ENCODE measurements at places on chromosomes 16 and 17. TPM values are rescaled to one million over a fixed set of nuclear protein-coding genes. Genes with fewer than 3 reads are reported as not detected.
A peak's percentile ranks its signal among the peaks of the same experiment; 100 is the strongest.

The SLFN14 gene
- total RNA-seq, result not detected

The CCDC200 gene
- total RNA-seq, result not detected

GRCh38 chr16:22278441-22279230 lies 18.6 kb upstream of the POLR3E start:
- no peak for DNase-seq

The DPH1 gene
- total RNA-seq, result 28.4 TPM

The TBX6 gene
- 2.5 TPM for total RNA-seq

DNA sequence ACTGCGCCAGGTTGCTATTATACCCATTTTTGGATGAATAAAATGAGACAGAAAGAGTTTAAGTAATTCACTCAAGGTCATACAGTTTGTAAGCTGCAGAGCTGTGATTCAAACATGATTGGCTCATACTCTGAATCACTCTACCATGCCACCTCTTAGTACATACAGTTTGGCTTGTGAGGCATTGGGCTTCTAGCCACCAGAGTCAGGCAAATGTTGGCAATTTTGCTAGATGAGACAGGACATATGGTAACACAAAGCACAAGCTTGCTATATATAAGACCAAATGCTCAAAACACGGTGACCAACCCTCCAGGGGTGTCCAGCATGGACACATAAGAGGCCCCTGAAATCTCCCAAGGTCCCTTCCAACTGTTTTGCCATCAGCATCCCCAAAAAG lies 236.0 kb upstream of the IRX5 start:
- DNase-seq, result no peak

- no peak for DNase-seq
These were observed 1.5 kb downstream of the PLA2G15 start for GRCh38 chr16:68246666-68247065.

GRCh38 chr17:72287586-72287985 lies 166.8 kb downstream of the SOX9 start:
- DNase-seq, result no peak

The CNGB1 gene
- not detected for total RNA-seq

The KRT24 gene
- total RNA-seq, result not detected

The TNFRSF17 gene
- not detected for total RNA-seq

DNA sequence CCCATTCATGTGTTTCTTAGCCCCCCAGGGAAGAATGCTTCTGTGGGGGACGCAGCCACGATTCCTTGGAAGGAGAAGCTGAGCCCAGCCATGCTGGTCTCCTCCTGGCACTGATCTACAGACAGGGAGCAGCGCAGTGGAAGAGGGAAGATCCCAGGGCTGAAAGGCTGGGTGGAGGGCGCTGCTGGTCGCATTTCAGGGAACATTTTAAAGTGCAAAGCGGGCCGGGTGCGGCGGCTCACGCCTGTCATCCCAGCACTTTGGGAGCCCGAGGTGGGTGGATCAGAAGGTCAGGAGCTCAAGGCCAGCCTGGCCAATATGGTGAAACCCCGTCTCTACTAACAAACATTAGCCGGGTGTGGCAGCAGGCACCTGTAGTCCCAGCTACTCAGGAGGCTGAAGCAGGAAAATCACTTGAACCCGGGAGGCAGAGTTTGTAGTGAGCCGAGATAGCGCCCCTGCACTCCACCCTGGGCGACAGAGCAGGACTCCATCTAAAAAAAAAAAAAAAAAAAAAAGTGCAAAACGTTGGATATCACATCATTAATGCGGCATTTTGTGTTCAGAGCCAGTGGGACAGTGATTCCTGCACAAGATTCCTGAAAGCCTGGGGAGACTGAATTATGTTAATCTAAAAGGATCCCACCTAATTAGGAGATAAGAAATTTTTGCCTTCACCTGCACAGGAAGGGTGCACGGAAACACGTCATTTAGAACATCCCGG lies 558 bp upstream of the CHMP6 start:
- DNase-seq, result no peak

DNA sequence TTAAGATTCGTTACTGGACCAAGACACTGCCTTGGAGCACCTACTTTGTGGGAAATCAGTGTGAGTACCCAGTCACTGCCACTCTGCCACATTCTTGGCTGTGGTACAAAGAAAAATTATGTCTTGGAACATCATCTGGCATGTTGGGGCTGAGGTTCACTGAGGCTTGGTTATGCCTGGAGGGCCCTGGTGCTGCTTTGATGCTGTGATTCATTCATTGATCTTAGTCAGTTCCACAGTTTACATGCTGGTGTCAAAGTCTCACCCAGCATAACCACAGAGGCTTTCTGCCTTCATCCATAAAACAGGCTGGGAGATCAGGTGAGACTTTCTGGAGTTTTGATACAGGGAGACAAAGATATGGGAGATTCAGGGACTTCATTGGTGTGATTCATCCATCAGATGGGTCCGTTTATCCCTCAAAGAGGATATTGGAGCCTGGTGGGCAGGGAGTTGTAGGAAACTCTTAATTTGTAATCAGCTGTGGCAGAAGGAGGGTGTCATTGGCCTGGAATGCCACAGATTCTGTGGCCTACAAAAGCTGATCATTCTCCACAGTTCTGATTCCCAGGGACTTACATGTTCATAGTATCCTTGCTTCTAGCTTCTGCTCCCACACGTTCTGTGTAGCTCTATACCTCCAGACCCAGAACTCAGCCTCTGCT lies 322.5 kb downstream of the PMP22 start:
- no peak for DNase-seq

GRCh38 chr17:40524243-40524965 lies 23.0 kb upstream of the TNS4 start:
- no peak for DNase-seq

DNA sequence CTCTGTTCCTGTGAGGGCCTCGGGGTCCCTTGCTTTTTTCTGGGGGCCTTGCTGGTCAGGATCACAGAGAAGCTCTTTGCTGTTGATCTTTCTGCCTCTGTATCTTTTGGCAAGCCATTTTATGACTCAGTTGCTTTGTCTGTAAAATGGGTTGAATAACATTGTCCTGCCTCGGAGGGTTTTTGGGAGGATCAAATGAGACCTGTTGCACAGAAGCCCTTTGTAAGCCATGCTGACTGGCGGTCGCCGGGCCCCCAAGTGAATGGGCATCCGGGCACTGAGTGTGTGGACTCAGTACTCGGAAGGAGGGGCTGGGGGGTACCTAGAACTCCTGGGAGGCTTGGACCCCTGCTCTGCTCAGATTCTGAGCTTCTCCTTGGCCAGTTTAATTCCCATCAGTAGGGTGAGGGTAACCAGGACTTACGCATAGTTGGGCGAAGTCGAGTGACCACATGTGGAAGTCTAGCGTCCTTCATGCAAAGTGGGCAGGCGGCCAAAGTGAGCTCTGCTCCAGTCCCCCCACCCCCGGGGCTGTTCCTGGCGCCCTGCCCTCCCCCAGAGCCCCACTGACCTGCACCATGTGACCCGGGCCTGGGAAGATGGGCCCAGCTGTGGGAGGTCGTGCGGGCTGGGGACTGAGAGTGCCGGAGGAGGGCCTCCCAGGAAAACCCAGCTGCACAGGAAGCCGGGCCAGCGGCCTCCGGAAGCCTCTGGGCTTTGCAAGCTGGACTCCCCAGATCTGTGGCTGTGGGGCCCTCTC lies 284.0 kb downstream of the SEC14L1 start:
- DNase-seq, result no peak

GRCh38 chr16:27202923-27203506 lies 311 bp upstream of the KDM8 start:
- DNase-seq, result peak; percentile 93

The MT1A gene
- not detected for total RNA-seq

Measured in activated CD4-positive, alpha-beta memory T cell treated with anti-CD3 and anti-CD28 coated beads, Interleukin-2, amount 10 ng/mL, durations not matched to agents 7 days and 5 days (primary cell).